ENCODE measurements at places on chromosomes 3 and 15. TPM values are rescaled to one million over a fixed set of nuclear protein-coding genes. Genes with fewer than 3 reads are reported as not detected.
A peak's percentile ranks its signal among the peaks of the same experiment; 100 is the strongest.

DNA sequence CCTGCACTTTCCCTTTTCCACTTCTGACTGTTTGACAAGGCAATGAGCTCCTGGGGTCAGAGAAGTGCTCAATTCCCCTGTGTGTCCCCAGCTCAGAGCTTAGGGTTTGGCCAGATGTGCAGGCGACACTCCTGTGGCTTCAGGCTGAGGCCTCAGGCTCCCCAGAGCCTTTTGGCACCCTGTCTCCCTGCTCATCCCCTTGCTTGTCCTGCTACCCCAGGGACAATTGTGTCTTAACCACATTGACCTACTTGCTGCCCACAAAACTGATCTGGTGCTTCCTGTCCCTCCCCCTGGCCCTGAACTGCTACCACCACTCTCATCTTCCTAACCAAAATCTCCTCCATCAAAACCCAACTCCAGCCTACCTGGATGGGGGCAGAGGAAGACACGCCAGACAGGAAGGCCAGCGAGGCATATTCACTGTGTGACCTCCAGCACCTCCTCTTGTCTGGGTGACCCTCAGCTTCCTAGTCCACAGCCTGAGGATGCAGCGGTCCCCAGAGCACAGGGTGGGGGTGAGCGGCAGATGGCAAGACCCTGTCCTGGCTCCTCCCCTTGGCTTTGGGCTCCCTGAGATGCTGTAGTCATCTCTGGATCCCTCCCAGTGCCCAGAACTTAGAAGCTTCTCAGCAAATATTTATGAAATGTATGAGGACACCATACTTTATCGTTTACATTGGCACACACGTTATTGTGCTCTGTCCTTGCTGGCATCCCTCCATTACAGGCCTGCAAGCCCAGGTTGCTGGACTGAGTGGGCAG is 98.9 kb upstream of the SLC6A6 start:
- no peak for DNase-seq

GRCh38 chr3:22244761-22245521 is 493.9 kb upstream of the ZNF385D start:
- no peak for DNase-seq

GRCh38 chr15:55774113-55774970 is 31.4 kb upstream of the PRTG start:
- DNase-seq, result peak; percentile 71

DNA sequence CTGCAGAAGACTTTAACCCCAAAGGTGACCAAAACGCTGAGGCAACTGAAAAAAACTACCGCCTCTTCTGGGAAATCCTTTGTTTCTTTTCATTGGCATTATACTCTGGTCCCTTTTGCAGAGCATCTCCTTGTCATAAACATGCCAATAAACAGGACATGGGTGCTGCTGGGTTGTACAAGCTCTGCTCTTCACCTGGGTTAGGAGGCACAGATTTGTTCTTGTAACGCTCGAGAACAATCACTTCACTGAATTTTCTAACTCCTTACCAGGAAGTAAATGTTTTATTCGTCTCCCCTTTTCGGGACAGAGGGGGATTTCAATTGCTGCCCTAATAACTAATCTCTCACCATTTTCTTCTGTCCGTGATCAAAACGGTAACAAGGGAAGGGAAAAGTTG is 1.3 kb downstream of the PLCH1 start:
- no peak for DNase-seq

Gene IGSF10
- total RNA-seq, result not detected

DNA sequence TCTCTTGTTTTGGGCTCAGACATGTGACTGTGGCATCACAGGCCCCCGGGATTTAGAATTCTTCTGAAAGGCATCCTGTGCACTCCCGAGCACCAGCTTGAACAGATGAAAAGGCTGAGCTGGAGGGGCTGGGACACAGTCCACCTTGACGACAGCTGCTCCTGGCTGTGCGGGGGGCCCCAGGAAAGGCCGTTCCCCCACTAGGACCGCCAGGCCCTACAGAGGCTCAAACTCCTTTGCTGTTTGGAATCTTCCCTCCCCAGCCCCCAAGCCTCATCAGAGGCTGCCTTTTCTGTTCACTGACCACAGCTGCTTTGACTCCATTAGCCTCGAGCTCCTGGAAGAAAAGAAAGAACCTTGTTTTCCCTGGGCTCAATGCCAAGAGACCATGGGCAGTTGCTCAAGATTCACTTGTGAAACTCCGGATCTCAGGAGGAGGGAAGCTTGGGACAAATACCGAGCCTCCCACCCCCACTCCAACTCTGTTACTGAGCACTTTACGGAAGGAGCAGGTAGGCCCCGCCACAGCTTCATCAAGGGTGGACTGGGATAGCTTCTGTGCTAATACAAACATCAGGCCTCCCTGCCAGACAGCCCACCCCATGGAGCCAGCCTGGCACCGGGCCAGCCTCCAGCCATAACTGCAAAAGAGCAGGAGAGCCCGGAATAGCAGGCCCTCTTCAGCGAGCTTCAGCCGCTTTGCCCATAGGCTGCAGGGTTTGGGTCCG is 15.7 kb downstream of the CIDEC start:
- DNase-seq, result no peak

GRCh38 chr3:11820531-11821041 is 26.1 kb downstream of the TAMM41 start:
- no peak for DNase-seq

- no peak for DNase-seq
Observed at GRCh38 chr3:52606373-52607085, 70.1 kb downstream of the UQCC5 start.

DNA sequence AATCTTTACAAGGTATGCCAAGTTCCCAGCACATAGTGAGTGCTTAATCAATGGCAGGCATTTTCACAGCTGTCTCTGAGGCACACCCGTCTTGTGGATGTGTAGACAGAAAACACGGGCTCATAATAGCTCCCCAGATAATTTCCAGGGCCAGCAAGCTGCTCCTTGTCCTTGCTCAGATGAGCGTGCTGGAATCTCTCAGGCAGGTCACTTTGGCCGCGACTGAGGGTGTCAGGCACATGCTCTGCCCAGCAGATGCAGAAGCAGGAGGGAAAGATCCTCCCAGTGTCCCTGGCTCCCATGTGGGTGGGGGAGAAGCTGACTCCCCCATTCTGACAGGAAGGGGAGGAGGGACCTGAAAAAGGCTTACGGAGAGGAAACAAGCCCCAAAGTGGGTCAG is 35.6 kb upstream of the SLC6A1 start:
- DNase-seq, result no peak

DNA sequence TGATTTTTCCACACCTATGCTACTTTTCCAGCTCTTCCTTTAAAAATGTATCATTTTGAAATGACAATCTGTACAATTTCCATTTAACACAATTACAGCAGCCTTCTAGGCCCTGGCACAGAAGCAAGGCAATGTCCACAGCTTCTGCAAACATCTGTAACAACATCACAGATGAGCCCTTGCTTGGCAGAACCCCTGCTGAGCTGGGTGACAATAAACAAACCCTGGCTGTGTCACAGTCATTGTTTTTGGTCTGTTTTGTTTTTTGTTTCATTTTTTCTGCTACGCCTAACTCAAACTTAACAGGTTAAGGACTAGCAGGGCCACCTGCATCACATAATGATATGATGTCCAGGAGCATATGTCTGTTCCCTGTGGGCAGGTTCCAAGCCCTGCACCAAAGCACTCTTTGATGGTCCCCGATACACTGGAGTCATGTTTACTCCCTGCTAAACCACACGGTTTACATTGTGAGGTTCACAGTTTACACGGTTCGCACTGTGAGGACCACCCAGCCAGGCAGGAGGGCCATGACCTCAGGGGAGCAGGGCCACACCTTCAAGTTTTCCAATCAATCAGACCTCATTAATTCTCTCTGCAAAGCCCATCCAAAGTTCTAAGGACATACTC is 186.8 kb upstream of the CHRNA7 start:
- no peak for DNase-seq

Gene GCSAM
- not detected for total RNA-seq

DNA sequence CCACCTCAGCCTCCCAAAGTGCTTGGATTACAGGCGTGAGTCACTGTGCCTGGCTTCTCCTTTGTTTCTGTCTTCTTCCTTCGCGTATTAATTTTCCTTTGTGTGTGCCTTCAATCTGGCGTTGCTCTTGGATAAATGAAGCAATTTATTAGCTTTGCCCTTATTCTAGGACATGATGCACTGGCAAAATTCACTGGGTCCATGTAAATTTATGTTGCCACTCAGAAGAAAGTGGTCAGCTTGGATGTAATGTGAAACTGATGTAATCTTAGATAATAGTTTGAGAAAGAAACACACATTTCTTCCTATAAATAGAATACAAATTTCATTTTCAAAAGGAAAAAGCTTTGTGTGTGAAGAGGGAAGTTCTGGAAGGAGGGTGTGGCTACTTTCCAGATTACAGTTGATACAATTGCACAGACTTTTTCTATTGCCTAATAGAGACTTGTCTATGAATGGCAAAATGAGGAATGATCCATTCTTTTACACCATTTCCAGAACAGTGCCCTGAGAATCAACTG is 23.3 kb upstream of the ATP1B3 start:
- DNase-seq, result no peak

Gene GOLGA8J
- 0.54 TPM for total RNA-seq

DNA sequence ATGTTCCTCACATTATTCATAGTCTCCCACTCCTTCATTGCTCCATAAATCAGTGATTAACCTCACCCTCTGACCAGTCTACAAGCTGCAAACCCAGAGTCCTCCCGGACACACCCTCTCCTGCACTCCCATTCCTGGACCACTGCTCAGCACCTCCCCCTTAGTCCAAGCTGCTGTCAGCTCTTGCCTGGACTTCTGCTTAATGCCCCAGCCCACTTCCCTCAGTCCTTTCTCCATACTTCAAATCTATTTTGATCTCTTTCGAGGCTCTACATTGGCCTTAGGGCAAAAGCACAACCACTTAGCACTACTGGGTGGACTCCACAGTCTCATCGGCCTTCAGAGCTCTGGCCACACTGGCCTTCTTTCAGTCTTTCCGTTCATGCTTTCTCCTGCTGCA is 79.4 kb upstream of the FAM98B start:
- DNase-seq, result no peak

- no peak for DNase-seq
Observed at GRCh38 chr15:64389036-64389435, 1.4 kb downstream of the TRIP4 start.

- DNase-seq, result no peak
Observed at GRCh38 chr3:159892801-159893200, 95.8 kb upstream of the IL12A start.

Gene TTLL13
- 0.19 TPM for total RNA-seq

DNA sequence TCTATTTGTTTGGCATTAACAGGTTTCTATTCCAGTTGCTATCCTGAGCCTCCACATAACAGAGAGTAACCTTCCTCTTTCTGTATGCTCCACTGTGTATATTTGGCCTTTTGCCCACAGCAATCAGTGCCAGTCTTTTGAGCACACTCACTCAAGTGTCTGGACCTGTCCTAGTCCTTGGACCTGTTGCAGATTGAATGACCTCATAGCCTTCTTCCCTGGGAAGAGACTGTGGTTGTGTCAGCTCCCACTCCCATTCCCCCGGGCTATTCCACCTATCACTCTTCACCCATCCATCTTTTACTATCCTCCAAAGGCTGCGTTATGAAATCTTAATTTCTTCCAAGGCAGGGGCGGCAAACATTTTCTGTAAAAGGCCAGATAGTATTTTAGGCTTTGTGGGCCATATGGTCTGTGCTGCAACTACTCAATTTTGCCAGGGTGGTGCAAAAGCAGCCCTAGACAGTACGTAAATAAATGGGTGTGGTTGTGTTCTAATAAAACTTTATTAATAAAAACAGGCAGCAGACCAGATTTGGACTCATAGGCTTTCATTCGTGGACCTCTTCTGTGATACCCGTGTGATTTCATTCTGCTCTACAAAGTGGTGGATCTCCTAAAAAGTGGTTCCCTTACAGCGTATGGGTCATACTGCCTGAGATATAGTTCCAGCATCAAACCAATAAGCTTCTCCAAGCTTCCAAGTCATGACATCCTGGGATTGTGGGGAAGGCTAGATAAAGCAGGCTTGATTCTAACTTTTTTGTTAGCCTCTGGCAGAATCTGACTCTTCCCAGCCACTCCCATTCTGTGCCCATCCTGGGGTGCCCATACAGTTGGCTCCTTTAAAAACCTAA is 57.4 kb downstream of the CDAN1 start:
- no peak for DNase-seq

DNA sequence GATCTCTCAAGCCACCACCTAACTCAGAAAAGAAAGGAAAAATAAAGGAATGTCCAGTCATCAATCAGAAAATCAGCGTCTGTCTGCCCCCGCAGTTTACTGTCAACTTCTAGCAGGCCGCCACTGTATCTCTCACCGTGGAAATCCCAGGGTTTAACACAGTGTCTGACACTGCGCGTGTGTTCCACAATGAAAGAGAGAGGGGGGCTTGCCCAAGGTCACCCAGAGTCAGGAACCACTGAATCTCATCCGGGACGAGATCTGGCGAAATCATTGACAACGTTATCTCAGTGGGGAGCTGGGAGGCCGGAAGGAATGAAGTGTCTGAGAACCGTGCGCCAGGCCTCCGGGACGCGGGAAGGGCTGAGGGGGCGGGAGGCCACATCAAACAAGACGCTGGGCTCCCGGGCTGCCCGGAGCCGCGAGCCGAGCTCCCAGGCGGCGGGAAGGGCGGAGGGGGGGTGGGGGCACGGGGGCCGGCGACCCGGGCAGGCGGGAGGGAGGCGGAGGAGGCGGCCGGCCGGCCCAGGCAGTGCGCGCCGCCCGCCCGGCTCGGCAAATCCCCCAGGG is 2.2 kb upstream of the HES1 start:
- peak; percentile 45 for DNase-seq

GRCh38 chr15:80459380-80459779 is 55.2 kb downstream of the ARNT2 start:
- no peak for DNase-seq

Gene GP9
- not detected for total RNA-seq

DNA sequence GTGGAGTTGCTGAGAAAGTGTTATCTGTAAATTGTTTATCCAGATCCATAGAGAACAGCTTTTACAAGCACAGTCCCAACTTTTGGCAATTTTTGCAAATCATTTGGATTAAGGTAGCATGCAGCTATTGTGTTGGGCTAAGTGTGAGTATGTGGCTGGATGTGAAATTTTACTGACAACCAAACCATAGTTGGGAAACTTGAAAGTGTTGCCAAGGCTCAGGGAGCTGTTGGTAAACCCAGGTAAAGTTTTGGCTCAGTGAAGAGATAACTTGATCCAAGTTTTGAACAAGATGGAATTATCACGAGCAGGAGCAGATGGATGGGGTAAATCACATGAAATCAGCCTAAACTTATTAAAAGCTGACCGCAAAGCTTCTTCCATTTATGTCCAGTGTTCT is 90.0 kb upstream of the HES1 start:
- DNase-seq, result no peak
